Ovary (tissue), 10 donors: ENCODE measurements at places on chromosomes 7 and 10. TPM values are rescaled to one million over a fixed set of nuclear protein-coding genes. Genes with fewer than 3 reads are reported as not detected.

Gene VSTM4
- total RNA-seq: 45.0 TPM

Gene FKBP14
- total RNA-seq: 17.9 TPM

Gene ITPRID1
- total RNA-seq: not detected

Gene HOXA9
- total RNA-seq: 0.12 TPM

Gene MAP3K8
- total RNA-seq: 12.0 TPM

Gene SNCG
- 67.0 TPM for total RNA-seq

Gene UBTD1
- total RNA-seq: 12.8 TPM

Gene RNLS
- total RNA-seq: 9.3 TPM

Gene CDNF
- total RNA-seq: 2.7 TPM

Gene PLXDC2
- 41.3 TPM for total RNA-seq

Gene SLIT1
- total RNA-seq: 0.34 TPM

Gene ATOH7
- 0.23 TPM for total RNA-seq

Gene CDHR3
- 5.8 TPM for total RNA-seq

Gene MYO1G
- 2.2 TPM for total RNA-seq

Gene RBP3
- total RNA-seq: not detected

Gene TMEM243
- total RNA-seq: 26.7 TPM

Gene CRHR2
- 0.10 TPM for total RNA-seq

Gene CCDC136
- 7.8 TPM for total RNA-seq

Gene ADAM22
- 9.3 TPM for total RNA-seq

Gene GDF2
- total RNA-seq: not detected

Gene TMEM229A
- not detected for total RNA-seq

Gene COG5
- total RNA-seq: 37.2 TPM

Gene RBM20
- total RNA-seq: 4.1 TPM

Gene GIMAP4
- 18.8 TPM for total RNA-seq

Gene SRRM3
- total RNA-seq: 4.5 TPM

Gene LRRC17
- total RNA-seq: 56.4 TPM

Gene GHITM
- 85.9 TPM for total RNA-seq

Gene LRRD1
- 0.40 TPM for total RNA-seq

Gene COPS6
- total RNA-seq: 33.6 TPM

Gene OR2A7
- 3.8 TPM for total RNA-seq

Gene BTBD16
- not detected for total RNA-seq

Gene ZNF736
- 21.0 TPM for total RNA-seq

Gene ZNF804B
- not detected for total RNA-seq

Gene CAV2
- total RNA-seq: 62.7 TPM

Gene AQP1
- 11.0 TPM for total RNA-seq

Gene LRRC61
- total RNA-seq: 21.8 TPM

Gene PLAC9
- 3.1 TPM for total RNA-seq

Gene BAG3
- 33.1 TPM for total RNA-seq

Gene LMOD2
- not detected for total RNA-seq

Gene FFAR4
- total RNA-seq: not detected

Gene PNLIP
- not detected for total RNA-seq

Gene ECD
- 26.9 TPM for total RNA-seq

Gene FAM25A
- total RNA-seq: not detected

Gene PRSS37
- not detected for total RNA-seq

Gene GSTO1
- total RNA-seq: 91.6 TPM

Gene POLR2J2
- total RNA-seq: 8.7 TPM

Gene DDX56
- total RNA-seq: 44.2 TPM

Gene FANK1
- total RNA-seq: 5.2 TPM

Gene SPDYE1
- total RNA-seq: not detected

Gene PTPRN2
- total RNA-seq: 5.4 TPM

Gene HTR5A
- not detected for total RNA-seq

Gene CELF2
- total RNA-seq: 93.5 TPM

Gene HDAC9
- total RNA-seq: 6.0 TPM

Gene H2BK1
- total RNA-seq: not detected

Gene COL28A1
- 1.4 TPM for total RNA-seq
